ENCODE measurements at places on chromosomes 7 and 10.

GRCh38 chr10:44925224-44925623 lies 14.1 kb downstream of the TMEM72 start:
- DNase-seq: no peak

DNA sequence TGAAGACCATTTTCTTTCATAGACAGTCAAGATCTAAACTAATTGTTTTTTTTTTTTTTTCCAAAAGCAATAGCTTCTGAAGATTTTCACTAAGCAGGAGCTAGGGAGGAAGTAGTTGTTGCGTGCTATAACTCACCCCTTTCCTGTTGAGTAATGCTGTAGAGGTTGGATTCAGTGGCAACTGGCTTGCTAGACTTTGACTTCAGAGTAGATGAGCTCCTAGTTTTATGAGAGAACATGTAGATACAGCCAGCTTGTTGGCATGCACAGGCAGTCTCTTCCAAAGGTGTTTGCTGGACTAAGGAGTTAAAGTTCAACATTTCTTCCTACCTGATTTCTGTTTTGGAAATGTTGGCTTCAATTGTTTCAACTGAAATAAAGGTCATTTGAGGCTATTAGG lies 66.2 kb upstream of the MXI1 start:
- DNase-seq: no peak

DNA sequence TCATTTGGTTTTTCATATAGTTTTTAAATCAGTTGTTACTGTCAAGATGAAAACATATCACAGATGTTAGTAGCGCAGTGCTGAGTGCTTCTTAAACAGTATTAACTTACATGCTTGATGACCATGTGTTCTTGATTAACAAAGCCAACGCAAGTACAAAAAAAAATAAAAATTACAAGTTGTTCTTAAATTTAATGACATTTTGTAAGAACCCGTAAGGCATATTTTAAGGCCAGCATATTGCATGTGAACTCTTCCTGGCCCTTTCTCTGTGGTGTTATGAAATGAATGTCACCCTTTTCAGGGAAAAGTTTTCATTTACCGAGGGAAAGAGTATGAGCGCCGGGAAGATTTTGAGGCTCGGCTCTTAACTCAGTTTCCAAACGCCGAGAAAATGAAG lies 140.4 kb upstream of the NPS start:
- DNase-seq: no peak

GRCh38 chr10:89119651-89120050 lies 87.5 kb downstream of the CH25H start:
- DNase-seq: no peak

- no peak for DNase-seq
Observed at GRCh38 chr10:7561216-7561893, 105.4 kb downstream of the ITIH5 start.

- no peak for DNase-seq
Observed at GRCh38 chr7:31079126-31079823, 27.2 kb downstream of the ADCYAP1R1 start.

DNA sequence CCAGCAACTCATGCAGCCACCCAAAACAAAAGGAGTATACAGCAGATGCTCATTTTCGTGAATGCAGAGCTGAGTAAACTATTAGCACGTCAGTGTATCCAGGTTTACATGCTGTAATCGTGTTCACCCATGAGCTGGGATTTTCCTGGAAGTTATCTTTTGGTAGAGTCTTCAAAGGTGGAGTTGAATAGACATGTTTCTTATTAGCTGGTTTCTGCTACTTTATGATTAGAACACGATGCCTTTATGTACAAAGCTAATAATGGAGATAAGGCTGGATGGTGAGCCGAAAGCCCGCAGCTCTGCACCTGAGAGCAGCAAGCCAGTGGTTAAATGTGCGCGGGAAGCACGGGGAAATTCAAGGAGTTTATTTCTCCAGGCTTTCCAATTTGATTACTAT lies 123.8 kb downstream of the ADARB2 start:
- no peak for DNase-seq
